Activated CD4-positive, alpha-beta memory T cell treated with anti-CD3 and anti-CD28 coated beads for 36 hours (primary cell): ENCODE measurements at places on chromosomes 4 and X.

GRCh38 chr4:150012851-150013360 is 65.3 kb upstream of the DCLK2 start:
- no peak for DNase-seq

- DNase-seq = no peak
Observed at GRCh38 chrX:68121835-68122234, 311.5 kb downstream of the OPHN1 start.

DNA sequence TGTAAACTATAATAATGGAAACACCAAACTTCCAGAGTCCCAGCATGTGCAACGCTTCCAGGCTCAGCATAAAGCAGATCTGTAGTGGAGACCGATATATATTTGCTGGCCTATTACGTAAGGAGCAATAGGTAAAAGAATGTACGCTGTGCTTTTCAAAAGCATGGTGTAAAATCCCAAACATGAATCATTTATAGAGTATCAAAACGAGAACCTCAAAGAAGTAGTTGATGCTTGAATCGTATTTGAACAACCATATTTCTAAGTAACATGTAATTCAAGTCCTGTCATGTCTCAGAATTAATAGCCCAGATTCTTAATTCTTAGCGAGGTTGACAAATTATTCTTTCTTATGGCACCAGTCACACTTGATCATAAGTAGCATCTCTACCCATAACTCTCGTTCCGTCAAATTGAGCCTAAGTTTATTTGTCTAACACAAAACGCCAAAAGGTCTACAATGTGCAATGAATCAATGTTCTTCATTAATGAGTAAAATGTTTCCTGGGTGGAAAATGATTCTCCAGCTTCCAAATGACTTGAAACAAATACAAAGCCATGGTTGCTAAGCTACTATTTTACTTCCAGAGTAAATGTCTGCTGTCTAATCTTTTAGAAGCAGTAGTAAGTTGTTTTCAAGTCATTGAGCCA is 811.5 kb upstream of the FRG1 start:
- no peak for DNase-seq

- no peak for DNase-seq
Observed at GRCh38 chr4:165779950-165780670, 92.9 kb upstream of the TLL1 start.

- DNase-seq = no peak
Observed at GRCh38 chr4:166972071-166972470, 262.2 kb downstream of the SPOCK3 start.

- peak; percentile 14 for DNase-seq
Observed at GRCh38 chrX:110401135-110401534, 42.5 kb downstream of the RTL9 start.
